ENCODE measurements at places on chromosomes 4 and X. TPM values are rescaled to one million over a fixed set of nuclear protein-coding genes. Genes with fewer than 3 reads are reported as not detected.

ARSJ gene
- total RNA-seq = 4.3 TPM

SPANXD gene
- not detected for total RNA-seq

POLN gene
- total RNA-seq = 0.65 TPM

TGIF2LX gene
- total RNA-seq = not detected

CXCL3 gene
- total RNA-seq = 4.0 TPM

CTSO gene
- 1.3 TPM for total RNA-seq

UGT2B17 gene
- not detected for total RNA-seq

HEPH gene
- not detected for total RNA-seq

KLF8 gene
- total RNA-seq = 0.02 TPM

MSX1 gene
- total RNA-seq = 8.6 TPM

PABPC1L2A gene
- total RNA-seq = not detected

ARX gene
- total RNA-seq = 0.38 TPM
